ENCODE measurements at places on chromosomes 7 and 10.
A peak's percentile ranks its signal among the peaks of the same experiment; 100 is the strongest.

- no peak for DNase-seq
Measured at GRCh38 chr7:125358551-125359167, 429.0 kb upstream of the POT1 start.

DNA sequence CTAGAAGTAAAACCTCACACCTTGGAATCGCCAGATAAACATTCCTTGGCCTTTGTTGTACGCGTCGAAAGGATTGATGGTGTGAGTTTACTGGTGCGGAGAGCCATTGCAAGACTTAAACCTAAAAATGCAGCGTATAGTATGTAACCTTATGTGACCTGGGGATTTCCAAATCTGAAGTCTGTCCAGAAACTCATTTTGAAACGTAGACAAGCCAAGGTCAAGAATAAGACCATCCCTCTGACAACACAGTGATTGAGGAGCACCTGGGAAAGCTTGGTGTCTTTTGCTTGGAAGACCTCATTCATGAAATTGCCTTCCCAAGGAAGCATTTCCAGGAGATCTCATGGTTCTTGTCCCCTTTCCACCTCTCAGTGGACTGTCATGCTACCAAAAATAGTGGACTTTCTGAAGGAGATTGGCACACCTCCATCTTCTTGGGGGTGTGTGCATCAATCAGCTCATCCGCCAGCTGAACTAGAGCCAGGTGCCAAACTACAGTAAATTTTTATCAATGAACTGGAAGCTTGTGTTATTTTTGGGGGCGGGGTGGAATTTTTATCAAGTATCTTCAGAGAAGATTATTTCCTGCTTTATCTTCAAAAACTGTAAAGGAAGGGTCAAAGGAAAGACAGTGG is 8.1 kb downstream of the POR start:
- DNase-seq = no peak

DNA sequence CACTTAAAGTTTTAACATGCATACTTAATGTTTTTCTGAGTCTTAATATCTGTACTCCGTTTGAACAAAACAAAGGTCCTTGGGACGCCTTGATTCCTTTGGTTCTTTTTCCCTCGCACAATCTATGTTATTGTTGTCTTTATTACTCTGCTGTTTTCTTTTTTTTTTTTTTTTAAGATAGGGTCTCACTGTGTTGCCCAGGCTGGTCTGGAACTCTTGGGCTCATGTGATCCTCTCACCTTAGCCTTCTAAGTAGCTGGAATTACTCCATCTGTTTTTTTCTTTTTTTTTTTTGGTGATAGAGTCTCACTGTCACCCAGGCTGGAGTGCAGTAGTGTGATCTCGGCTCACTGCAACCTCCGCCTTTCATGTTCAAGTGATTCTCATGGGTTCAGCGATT is 13.2 kb downstream of the MLLT10 start:
- DNase-seq = no peak

DNA sequence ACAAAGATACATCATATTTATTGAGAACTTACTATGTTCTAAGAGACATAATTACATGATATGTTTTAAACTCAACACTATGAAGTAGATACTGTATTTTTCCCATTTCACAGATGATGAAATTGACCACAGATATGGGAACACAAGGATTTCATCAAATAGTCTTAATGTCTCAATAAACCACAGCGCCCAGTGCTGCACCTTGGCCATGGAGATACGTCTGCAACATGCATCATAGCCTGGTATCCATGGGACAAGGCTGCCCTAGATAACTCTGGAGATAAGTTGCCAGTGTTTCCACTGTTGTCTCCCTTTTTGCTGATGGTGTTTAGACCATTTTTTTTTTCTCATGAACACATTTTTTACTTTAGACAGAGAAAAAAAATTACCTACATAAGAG is 97.5 kb downstream of the GNAT3 start:
- no peak for DNase-seq

DNA sequence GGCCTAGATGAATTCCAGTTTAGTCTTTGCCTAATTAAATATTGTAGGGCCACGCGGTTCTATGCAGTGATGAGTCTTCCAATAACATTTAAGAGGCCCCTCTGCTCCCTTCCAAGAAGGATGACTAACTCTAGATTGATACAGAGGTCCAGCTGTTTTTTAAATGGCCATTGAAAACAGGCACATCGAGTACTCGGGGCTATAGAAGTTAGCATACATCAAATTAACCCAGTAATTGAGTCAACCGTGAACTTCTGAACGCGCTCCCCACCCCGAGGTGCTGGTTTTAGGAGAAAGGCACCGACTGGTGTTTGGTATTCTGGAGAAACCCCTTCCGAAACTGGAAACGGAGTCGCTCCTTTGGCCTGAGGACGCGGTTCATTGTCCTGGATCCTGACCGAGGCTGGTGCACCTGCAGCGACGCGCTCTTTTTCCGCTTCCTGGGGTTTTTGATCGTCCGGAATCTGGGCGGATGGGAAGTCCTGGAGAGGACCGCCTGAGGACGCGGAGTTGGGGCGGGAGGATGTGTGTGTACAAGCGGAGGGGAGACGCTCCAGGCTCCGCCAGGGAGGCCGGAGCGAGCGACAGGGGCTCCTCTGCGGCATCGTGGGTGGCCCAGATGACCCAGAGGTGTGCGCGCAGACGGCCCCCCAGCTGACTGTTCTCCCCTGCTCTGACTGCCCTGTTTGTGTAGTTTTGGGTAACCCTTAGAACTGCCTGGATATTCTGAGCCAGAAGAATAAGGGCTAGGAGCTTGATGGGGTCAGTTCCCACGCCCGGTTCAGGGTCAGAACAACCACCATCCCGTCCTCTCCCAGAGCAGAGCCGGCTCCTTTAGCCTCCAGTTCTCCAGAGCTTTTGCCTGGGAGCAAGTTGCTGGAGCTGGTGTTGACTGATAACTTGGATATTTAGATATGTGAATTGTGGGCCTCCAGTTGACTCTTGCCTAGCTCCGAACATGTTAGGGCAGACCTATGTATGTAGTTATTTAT is 711 bp downstream of the FAM221A start:
- peak; percentile 4 for DNase-seq

DNA sequence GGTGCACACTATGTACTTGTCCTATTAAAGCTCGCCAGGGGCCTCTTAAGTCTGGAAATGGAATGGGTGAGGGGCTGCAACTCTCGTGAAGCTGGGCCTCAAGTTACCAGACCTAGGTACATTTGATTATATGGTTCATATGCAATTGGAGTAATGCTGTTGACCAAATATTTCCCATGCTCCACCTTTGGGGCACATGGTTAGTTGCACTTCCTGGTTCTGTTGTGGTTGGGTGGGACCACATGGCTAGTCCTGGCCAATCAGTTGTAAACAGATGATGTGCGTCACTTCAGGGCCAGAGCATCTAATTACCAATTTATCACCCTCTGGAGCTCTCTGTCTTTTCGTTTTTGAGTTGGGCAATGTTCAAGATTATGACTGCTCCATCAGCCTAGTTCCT is 39.5 kb upstream of the OPN4 start:
- DNase-seq = no peak

- no peak for DNase-seq
Measured at GRCh38 chr7:41695661-41696322, 7.1 kb downstream of the INHBA start.

- no peak for DNase-seq
Measured at GRCh38 chr10:70587045-70587658, 15.4 kb downstream of the PRF1 start.

GRCh38 chr10:43197834-43198681 is 59.8 kb downstream of the CSGALNACT2 start:
- no peak for DNase-seq

DNA sequence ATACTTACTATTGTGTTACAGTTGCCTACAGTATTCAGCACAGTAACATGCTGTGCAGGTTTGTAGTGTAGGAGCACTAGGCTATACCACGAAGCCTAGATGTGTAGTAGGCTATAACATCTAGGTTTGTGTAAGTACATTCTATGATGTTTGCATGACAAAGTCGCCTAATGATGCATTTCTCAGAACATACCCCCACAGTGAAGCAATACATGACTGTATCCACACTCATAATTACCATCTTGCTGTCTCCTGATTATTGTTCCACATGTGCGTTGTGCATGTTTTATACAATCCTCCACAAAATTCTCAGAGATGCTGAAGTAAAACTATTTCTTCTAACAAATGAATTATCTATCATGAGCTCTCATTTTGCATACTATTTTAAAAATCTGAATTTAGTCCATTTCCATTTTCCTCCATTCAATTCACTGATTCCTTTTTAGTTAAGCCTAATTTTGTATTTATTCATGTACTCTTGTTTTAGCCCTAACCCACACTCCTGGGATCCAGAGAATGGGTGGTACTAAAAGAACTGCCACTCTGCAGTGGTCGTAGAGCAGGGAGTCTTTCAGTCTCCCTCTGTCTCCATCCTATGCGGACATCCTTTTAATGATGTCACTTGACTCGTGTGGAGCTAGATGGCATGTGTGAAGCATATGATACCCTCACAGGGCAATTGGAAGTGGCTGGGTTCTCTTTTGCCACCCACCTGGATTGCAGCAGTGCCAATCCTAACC is 67.6 kb upstream of the CAV2 start:
- no peak for DNase-seq

GRCh38 chr10:3760083-3760482 is 24.9 kb downstream of the KLF6 start:
- no peak for DNase-seq

DNA sequence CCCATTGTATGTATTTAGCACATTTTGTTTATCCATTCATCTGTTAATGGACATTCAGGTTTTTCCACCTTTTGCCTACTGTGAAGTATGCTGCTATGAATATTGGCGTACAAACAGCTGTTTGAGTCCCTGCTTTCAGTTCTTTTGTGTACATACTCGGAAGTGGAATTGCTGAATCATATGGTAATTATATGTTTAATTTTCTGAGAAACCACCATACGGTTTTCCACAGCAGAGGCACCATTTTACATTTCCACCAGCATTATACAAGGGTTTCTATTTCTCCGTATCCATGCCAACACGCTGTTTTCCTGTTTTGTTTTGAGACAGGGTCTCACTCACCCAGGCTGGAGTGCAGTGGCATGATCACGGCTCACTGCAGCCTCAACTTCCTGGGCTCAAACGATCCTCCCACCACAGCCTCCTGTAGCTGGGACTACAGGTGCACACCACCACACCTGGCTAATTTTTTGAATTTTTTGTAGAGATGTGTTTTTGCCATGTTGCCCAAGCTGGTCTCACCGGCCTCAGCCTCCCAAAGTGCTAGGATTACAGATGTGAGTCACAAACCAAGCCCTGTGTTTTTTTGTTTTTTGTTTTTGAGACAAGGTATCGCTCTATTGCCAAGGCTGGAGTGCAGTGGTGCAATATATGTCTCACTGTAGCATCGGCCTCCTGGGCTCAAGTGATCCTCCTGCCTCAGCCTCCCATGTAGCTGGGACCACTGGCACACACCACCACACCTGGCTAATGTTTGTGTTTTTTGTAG is 22.1 kb upstream of the FBXW4 start:
- no peak for DNase-seq

- DNase-seq = no peak
Measured at GRCh38 chr10:124379609-124380193, 39.0 kb downstream of the OAT start.

GRCh38 chr10:131786756-131787605 is 113.8 kb upstream of the PPP2R2D start:
- DNase-seq = no peak
